ENCODE measurements at places on chromosomes 11 and 22.

- no peak for DNase-seq
Measured at GRCh38 chr11:15800111-15800800, 556.1 kb downstream of the SOX6 start.

- no peak for DNase-seq
Measured at GRCh38 chr11:841981-842369, 354 bp downstream of the POLR2L start.

- DNase-seq = no peak
Measured at GRCh38 chr11:67422891-67423290, 5.4 kb upstream of the RPS6KB2 start.

- DNase-seq = no peak
Measured at GRCh38 chr11:79346021-79346420, 94.8 kb downstream of the TENM4 start.

GRCh38 chr11:88250566-88251242 lies 75.5 kb upstream of the RAB38 start:
- DNase-seq = no peak

GRCh38 chr11:129974237-129974636 lies 28.4 kb downstream of the PRDM10 start:
- DNase-seq = no peak

DNA sequence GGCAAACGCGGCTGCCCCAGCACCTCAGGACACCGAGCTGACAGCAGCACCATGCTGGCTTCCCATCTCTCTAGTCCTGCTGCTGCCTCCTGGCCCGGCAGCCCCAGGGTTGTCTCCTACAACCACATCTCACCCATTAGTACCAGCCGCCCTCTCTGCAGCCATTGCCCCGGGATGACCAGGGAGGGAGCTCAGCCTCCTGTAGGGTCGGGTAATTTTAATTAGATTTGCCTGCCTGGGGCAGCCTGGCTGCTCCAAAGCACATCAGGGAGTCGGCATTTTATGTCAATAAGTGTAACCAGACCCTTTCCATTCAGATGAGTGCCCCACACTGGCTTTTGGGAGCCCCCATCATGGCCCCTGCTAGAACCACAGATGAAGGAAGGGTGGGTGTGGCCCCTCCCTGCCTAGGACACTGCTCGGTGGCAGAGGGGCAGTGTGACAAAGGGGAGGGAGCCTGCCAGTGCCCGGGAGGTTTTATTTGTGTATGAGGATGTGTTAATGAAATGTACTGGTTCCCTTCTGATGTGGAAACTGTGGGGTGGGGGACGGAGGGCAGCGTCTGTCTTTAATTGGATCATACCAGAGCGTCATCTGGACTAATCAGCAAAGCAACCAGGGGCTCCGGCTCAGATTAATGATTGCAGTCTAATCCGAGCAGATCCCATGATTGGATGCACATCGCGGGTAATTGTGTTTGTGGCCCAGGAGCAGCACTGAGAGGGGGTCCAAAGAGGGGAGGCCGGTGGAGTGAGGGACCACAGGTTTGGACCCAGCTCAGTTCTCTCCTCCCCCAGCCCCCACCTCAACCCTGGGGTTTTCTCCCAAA lies 125.3 kb downstream of the FEZ1 start:
- no peak for DNase-seq

DNA sequence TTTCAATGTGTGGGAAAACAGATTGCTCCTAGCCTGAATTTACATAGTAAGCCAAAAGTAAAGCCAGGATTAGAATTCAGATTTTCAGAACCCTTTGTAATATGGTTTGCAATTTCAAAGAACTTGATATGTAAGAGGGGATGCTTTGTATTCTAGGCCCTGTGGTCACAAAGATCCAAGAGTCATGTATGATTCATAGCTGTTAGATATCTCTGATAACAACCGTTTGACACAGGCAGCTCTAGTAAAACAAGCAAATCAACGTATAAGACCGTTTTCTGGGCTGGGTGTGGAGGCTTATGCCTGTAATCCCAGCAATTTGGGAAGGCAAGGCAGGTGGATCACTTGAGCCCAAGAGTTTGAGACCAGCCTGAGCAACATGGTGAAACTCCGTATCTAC lies 79.6 kb downstream of the EMSY start:
- no peak for DNase-seq

DNA sequence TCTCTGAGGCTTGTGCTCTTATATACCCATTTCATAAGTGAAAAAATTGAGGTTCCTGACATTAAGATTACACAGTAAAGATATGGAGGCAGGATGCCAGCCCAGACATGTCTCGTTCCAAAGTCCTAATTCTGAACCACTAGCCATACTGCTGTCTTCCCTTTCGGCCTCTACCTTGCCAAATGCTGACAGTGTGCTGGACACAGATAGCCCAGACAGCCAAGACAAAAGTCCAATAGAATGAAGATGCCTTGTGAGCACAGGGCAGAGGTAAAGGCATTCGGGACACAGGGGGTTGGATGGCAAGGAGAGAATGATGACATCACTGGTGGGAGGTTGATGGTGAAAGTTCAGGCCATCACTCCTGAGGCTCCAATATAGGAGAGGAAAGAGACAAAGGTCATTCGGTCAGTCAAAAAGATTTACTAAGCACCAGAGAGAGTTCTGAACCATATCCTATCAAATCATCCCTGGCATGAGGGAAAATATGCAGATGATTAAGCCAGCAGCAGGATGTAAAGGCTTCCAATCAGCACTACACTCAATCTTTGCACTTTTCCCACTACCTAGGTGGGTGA lies 174.0 kb upstream of the MTMR2 start:
- no peak for DNase-seq

DNA sequence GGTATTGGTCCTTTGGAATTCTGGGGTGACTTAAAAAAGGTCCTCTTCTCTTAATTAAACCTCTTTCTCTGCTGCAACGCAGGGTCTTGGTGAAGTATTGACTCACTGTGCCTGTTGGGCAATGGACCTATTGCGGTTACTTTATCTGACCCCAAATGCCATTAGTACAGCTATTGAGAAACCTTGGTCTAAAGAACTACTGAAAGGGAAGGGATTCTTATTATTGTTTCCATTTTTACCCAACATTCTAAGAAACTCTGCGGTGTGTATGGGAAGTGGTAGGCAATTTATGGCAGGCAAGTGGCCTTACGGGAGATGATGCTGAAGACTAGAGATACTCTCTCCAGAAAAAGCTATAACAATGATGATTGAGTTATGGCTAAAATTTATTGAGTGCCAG lies 12.5 kb downstream of the SLC6A5 start:
- DNase-seq = no peak

GRCh38 chr11:72217841-72218240 lies 1.2 kb downstream of the FOLR2 start:
- DNase-seq = no peak

- no peak for DNase-seq
Measured at GRCh38 chr11:105975128-105975527, 46.9 kb downstream of the MSANTD4 start.

- no peak for DNase-seq
Measured at GRCh38 chr11:104866815-104867214, 31.4 kb downstream of the CASP12 start.

Data from stimulated activated CD4-positive, alpha-beta T cell treated with anti-CD3 and anti-CD28 coated beads, Interleukin-1b, Interleukin-23, amount 100 ng/mL, for 1 hour (primary cell).